Hematopoietic multipotent progenitor cell treated with erythropoietin and hydrocortisone succinate and interleukin-3 and kit ligand, for 6 days (in vitro differentiated cells): ENCODE measurements at places on chromosomes 12 and 14.

- DNase-seq: peak; percentile 69
Measured at GRCh38 chr12:63103494-63104131, 47.4 kb downstream of the AVPR1A start.

- DNase-seq: no peak
Measured at GRCh38 chr12:80684077-80684495, 23.3 kb upstream of the MYF6 start.

DNA sequence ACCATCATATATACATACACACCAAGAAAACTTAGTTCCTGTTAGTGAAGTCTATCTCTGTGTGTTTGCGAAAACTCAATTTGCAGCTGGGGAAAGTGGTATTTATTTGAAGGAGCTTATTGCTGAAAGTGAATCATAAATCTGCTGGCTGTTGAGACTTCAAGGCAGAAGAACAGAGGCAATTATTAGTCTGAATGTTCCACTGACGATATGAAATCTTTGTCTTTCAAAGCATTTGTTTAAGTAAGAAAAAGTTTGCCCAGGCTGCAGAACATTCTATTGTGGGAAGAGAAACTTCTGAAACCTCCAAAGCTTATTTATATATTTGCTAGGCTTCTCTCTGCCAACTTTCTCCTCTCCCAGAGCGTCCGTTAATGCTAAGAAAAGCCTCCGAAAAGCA lies 255.7 kb upstream of the TMPO start:
- no peak for DNase-seq

GRCh38 chr12:31589598-31589903 lies 1.4 kb downstream of the DENND5B start:
- peak; percentile 78 for DNase-seq

- no peak for DNase-seq
Measured at GRCh38 chr12:53292426-53292825, 2.9 kb upstream of the PFDN5 start.

DNA sequence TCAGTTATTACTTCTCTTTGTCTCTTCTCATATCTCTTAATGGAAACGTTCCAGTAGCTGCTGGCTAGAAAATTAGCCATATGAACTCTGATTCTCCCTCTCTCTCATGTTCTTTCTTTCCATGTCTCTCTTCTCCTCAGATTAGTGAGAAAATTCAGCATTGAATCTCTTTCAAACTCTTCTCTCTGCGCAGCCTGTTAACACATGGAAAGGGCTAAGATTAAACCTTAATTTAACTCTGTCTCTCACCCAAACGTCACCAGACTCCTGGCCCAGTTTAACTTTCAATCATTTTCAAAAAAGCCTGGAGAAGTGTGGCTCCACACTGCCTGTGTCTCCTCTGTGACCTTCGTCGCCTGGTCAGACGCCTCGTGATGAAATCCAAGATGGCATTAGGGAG lies 1234.2 kb downstream of the BCL11B start:
- no peak for DNase-seq

GRCh38 chr14:90545382-90545781 lies 148.6 kb downstream of the CALM1 start:
- no peak for DNase-seq
